Activated naive CD8-positive, alpha-beta T cell treated with anti-CD3 and anti-CD28 coated beads, Interleukin-2, amount 10 ng/mL, durations not matched to agents 7 days and 5 days (primary cell): ENCODE measurements at places on chromosomes 2 and 18.

DNA sequence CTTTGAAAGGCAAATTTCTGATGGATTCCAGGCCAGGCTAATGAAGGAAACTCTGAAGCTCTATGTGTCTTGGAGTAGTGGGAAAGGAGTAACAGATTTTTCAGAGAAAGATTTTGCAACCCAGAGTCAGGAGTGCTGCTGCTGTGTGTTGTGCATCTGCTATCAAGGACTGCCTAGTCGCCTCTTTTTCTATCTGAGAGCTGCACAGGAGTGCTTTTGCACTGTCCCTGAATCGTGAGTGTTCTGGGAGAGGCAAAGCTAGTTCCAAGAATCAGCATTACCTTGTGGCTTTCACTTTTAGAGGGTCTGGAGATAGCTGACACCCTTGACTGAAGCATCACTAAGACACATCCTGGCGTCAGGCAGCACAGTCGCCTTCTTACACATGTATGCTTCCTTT, 336.4 kb downstream of the PARD3B start:
- no peaks in the 10 kb centered on the region for H3K27me3 ChIP-seq
- peak; percentile 42 for DNase-seq
- H3K4me1 ChIP-seq: peaks cover 55% of the 10 kb centered on the region
- H3K4me3 ChIP-seq: peak overlapping the region; percentile 66

DNA sequence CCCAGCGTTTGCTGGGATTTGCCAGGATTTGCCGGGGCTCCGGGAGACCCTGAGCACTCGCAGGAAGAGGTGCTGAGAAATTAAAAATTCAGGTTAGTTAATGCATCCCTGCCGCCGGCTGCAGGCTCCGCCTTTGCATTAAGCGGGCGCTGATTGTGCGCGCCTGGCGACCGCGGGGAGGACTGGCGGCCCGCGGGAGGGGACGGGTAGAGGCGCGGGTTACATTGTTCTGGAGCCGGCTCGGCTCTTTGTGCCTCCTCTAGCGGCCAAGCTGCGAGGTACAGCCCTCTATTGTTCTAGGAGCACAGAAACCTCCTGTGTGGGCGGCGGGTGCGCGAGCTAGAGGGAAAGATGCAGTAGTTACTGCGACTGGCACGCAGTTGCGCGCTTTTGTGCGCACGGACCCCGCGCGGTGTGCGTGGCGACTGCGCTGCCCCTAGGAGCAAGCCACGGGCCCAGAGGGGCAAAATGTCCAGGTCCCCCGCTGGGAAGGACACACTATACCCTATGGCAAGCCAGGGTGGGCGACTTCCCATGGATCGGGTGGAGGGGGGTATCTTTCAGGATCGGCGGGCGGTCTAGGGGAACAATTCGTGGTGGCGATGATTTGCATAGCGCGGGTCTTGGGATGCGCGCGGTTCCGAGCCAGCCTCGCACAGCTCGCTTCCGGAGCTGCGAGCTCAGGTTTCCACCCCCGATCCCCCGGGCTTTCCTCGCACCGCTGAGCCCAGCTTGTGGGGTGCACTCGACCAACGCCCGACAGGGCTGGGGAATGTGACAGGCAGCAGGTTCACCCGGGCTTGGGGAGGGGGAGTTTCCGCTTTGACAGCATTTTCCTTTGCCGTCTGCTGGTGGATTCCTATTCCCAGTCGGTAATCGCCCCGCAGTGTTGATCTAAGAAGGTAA, 2.8 kb downstream of the ONECUT2 start:
- H3K4me1 ChIP-seq: peaks cover 25% of the 10 kb centered on the region
- peak overlapping the region; percentile 79 for H3K27ac ChIP-seq
- peaks cover 89% of the 10 kb centered on the region for H3K27me3 ChIP-seq
- H3K36me3 ChIP-seq: peaks cover 2% of the 10 kb centered on the region

DNA sequence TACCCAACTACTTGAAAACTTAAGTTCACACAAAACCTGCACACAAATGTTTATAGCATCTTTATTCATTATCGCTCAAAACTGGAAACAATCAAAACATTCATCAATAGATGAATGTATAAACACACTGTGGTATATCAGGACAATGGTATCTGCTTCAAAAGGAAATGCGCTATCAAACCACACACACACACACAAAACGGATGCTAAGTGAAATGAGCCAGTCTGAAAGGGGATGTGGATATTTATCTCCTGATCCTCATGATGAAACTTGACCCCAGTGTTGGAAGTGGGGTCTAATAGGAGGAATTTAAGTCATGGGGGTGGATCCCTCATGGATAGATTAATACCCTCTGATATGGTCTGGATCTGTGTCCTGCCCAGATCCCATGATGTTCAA, 22.0 kb downstream of the PDCL3 start:
- H3K4me1 ChIP-seq: peaks cover 43% of the 10 kb centered on the region
- no peak for DNase-seq
- H3K36me3 ChIP-seq: peaks cover 9% of the 10 kb centered on the region
- no peaks in the 10 kb centered on the region for H3K27me3 ChIP-seq
- no peak overlapping the region for H3K4me3 ChIP-seq

- DNase-seq: no peak
- H3K4me3 ChIP-seq: no peak overlapping the region
- H3K36me3 ChIP-seq: no peaks in the 10 kb centered on the region
- H3K4me1 ChIP-seq: no peaks in the 10 kb centered on the region
- no peak overlapping the region for H3K27ac ChIP-seq
- no peaks in the 10 kb centered on the region for H3K27me3 ChIP-seq
Observed at GRCh38 chr2:163185160-163185559, 346.6 kb upstream of the KCNH7 start.

- DNase-seq: no peak
- H3K27me3 ChIP-seq: no peaks in the 10 kb centered on the region
- H3K4me1 ChIP-seq: peaks cover 2% of the 10 kb centered on the region
- H3K4me3 ChIP-seq: no peak overlapping the region
- H3K36me3 ChIP-seq: peaks cover 67% of the 10 kb centered on the region
- no peak overlapping the region for H3K27ac ChIP-seq
Observed at GRCh38 chr18:79738581-79739439, 58.9 kb upstream of the KCNG2 start.

GRCh38 chr2:124911560-124911959, 886.5 kb downstream of the CNTNAP5 start:
- no peak overlapping the region for H3K4me3 ChIP-seq
- no peaks in the 10 kb centered on the region for H3K4me1 ChIP-seq
- H3K27me3 ChIP-seq: no peaks in the 10 kb centered on the region
- no peak overlapping the region for H3K27ac ChIP-seq
- H3K36me3 ChIP-seq: no peaks in the 10 kb centered on the region

DNA sequence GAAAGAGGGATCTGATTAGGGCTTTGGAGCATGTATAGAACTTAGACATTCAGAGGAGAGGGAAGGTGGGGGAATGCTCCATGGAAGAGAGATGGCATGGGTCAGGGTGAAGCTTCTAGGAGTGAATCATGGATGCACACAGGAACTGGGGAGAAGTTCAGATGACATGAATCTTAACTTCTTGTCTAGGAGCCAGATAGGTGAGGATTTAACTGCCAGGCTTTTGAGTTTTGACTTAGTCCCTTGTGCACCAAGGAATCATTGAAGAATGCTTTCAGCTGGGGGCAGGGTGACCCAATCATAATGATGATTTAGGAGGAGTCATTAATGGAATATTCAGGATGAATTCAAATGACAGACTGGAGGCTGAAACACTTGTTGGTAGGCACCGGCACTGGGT, 48.7 kb downstream of the ACYP2 start:
- no peak overlapping the region for H3K27ac ChIP-seq
- H3K27me3 ChIP-seq: no peaks in the 10 kb centered on the region
- H3K36me3 ChIP-seq: no peaks in the 10 kb centered on the region
- no peaks in the 10 kb centered on the region for H3K4me1 ChIP-seq

DNA sequence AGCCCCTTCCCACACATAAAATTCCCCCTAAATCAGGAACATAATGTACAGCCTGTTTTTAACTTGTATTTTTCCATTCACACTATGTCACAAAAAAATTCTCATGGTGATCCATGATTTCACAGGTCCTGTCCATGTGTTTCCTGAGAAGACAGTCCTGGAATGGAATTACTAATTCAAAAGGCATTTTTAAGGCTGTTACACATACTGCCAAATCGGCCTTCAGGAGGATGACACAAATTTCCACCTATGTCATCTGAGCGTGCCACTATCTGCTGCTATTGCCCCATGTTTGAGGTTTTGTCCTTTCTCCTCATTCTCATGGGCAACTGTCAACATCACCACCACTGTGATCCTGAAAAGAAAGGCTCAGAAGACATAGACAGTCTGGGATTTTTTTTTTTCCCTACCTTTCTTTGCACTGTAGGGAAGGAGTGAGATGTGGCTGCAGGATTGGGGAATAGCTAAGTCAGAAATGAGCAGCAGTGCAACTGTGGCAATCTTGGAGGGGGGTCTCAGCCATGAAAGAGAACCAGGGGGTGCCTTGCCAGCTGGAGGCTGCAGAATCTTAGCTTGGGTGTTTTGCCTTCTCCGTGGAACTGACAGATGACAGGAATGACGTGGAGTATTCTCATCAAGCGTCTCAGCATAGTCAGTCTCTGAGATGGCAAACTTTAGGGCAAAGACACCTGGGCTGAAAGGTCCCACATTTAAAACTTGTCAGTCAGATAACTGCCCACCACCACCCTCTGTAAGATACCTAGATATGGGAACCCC, 73.4 kb downstream of the MARCHF4 start:
- DNase-seq: no peak
- H3K4me1 ChIP-seq: peaks cover 6% of the 10 kb centered on the region
- H3K36me3 ChIP-seq: no peaks in the 10 kb centered on the region
- H3K4me3 ChIP-seq: no peak overlapping the region
- no peaks in the 10 kb centered on the region for H3K27me3 ChIP-seq

DNA sequence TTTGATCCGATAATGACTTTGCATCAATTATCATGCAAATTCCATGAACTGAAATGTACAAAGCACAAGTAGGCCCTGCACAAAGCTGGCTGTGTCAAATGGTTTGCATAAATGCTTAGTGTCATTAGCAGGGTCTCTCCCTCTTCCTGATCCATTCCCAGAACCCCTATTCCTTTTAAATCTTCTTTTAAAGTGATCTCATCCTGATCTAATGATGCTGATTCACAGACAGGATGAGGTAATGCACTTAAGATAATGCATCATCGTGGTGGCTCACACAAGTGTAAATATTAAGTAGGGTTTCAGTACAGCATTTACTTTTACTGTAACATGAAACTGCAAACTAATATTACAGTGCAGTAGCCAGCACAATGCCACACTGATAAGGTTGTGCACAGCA, 304.8 kb upstream of the SOX11 start:
- no peaks in the 10 kb centered on the region for H3K36me3 ChIP-seq
- no peaks in the 10 kb centered on the region for H3K27me3 ChIP-seq
- H3K4me1 ChIP-seq: no peaks in the 10 kb centered on the region
- no peak overlapping the region for H3K4me3 ChIP-seq
- DNase-seq: no peak

DNA sequence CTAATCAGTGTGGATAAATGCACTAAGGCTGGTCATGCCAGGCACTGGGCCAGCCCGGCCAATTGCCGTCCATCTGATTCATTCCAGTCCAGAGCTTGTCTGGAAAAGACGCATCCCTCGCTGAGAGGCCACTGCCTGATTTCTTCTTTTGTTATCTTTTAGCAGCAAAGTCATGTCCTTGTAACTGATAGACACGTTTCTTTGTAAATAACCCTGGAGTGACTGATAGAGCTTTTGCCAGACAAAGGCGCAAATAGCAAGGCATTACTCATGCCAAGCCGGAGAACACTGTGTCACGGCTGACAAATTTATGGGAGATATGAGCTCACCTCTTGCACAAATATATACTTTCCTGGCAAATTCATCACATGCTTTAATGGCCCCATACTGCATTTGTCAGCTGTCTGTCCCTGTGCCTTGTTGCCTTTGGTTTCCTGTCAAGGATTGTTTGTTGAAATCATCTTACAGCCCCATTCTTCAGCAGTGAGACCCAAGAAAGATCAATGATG, 164.4 kb downstream of the ETAA1 start:
- no peak overlapping the region for H3K27ac ChIP-seq
- no peaks in the 10 kb centered on the region for H3K36me3 ChIP-seq
- DNase-seq: no peak
- H3K27me3 ChIP-seq: no peaks in the 10 kb centered on the region

- no peaks in the 10 kb centered on the region for H3K4me1 ChIP-seq
- no peaks in the 10 kb centered on the region for H3K36me3 ChIP-seq
- DNase-seq: no peak
- H3K4me3 ChIP-seq: no peak overlapping the region
- no peaks in the 10 kb centered on the region for H3K27me3 ChIP-seq
Observed at GRCh38 chr2:23023722-23024121, 361.3 kb upstream of the KLHL29 start.

DNA sequence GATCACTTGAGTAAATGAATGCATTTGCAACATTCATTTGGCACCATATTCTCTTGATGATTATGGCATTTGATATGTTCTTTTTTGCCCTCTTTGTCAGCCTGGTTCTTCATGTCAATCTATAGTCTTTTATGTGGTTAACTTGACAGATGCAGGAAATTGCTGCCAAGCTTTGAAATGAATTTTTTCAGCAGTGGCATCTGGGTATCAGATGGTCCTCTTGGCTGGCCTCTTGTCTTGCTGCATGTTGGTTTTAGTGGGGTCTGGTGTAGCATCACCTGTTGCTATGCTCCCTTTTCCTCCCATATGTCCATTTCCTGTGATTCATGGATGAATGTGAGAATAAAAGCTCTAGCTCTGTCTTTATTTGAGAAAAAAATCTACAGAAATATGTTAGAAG, 119.9 kb downstream of the DPP4 start:
- H3K36me3 ChIP-seq: peaks cover 16% of the 10 kb centered on the region
- no peak for DNase-seq
- peak overlapping the region; percentile 84 for H3K27ac ChIP-seq
- H3K4me3 ChIP-seq: peak overlapping the region; percentile 34
- no peaks in the 10 kb centered on the region for H3K27me3 ChIP-seq

DNA sequence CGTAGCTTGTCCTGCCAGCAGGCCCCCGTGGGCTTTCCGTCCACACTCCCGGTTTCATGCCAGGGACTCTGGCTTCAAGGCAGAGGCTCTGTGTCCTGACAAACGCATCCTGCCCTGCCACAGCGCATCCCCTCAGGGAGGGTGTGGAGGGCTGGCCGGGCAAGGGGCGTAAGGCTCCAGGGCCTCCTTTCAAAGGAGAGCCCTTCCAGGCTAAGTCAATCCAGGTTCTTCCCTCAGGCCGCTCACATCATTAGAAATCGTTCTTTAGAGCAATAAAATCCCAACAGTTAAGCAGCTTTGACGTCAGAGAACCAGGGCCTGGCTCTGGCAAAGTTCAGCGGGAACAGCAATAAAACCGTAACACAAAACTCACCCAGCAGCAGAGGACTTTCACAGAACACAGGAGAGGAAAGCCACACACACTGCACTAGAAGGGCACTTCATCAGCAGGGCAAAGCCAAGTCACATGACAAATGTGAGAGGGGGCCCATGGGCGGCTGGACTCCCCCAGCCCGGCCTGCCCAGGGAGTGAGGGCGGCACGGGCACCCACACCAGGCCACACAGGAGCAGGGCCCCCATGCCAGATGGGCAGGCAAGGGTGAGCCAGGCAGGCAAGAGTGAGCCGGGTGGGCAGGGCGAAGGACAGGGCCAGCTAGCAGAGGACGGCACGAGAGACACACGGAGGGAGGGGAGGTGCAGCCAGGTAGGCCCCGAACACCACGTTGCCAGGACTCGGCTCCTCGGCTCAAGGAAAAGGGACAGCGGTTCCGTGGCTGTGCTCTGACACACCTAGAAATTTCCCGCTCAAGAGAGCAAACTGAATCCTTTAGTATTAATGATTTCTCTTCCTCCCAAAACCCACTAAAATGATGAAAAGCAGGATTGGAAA, 52.0 kb downstream of the HDAC4 start:
- H3K4me3 ChIP-seq: no peak overlapping the region
- no peaks in the 10 kb centered on the region for H3K27me3 ChIP-seq
- no peak overlapping the region for H3K27ac ChIP-seq
- H3K36me3 ChIP-seq: peaks cover 22% of the 10 kb centered on the region
- peaks cover 4% of the 10 kb centered on the region for H3K4me1 ChIP-seq
